H1 (cell line): ENCODE measurements at places on chromosomes 2 and 18. TPM values are rescaled to one million over a fixed set of nuclear protein-coding genes. Genes with fewer than 3 reads are reported as not detected.

The SLC9A2 gene
- 0.13 and 0.15 TPM in 2 replicates for total RNA-seq

The IL36A gene
- total RNA-seq, result not detected in 2 replicates

The RAB27B gene
- total RNA-seq, result 0.33 and 0.60 TPM in 2 replicates

The GAL3ST2 gene
- not detected in 2 replicates for total RNA-seq

The BOLL gene
- not detected in 2 replicates for total RNA-seq

The SKA1 gene
- 18.9 and 22.9 TPM in 2 replicates for total RNA-seq

The DNAH6 gene
- 0.31 and 0.43 TPM in 2 replicates for total RNA-seq

GRCh38 chr2:234983011-234983726, 31.4 kb downstream of the SH3BP4 start:
- DNase-seq, result no peak
- peaks cover 10% of the 10 kb centered on the region for H3K4me1 ChIP-seq
- H3K36me3 ChIP-seq, result peaks cover 2% of the 10 kb centered on the region; the same call in 1 of the 2 replicates
- no peak overlapping the region for H3K27ac ChIP-seq

GRCh38 chr2:168137510-168138180, 109.8 kb downstream of the STK39 start:
- H3K4me1 ChIP-seq, result peaks cover 5% of the 10 kb centered on the region
- no peaks in the 10 kb centered on the region for H3K27me3 ChIP-seq
- no peak overlapping the region for H3K4me3 ChIP-seq
- no peak overlapping the region for H3K27ac ChIP-seq
- H3K36me3 ChIP-seq, result no peaks in the 10 kb centered on the region; the same call in 1 of the 2 replicates
- DNase-seq, result no peak

GRCh38 chr2:101859604-101860003, 132.2 kb upstream of the IL1R2 start:
- H3K27ac ChIP-seq, result no peak overlapping the region
- H3K27me3 ChIP-seq, result no peaks in the 10 kb centered on the region
- H3K4me1 ChIP-seq, result no peaks in the 10 kb centered on the region
- H3K36me3 ChIP-seq, result peaks cover 8% of the 10 kb centered on the region
- DNase-seq, result no peak
- H3K4me3 ChIP-seq, result no peak overlapping the region

GRCh38 chr2:179165356-179166000, 99.2 kb downstream of the SESTD1 start:
- DNase-seq, result no peak
- no peak overlapping the region for H3K4me3 ChIP-seq
- H3K27ac ChIP-seq, result no peak overlapping the region
- peaks cover 3% of the 10 kb centered on the region for H3K4me1 ChIP-seq
- no peaks in the 10 kb centered on the region for H3K27me3 ChIP-seq

DNA sequence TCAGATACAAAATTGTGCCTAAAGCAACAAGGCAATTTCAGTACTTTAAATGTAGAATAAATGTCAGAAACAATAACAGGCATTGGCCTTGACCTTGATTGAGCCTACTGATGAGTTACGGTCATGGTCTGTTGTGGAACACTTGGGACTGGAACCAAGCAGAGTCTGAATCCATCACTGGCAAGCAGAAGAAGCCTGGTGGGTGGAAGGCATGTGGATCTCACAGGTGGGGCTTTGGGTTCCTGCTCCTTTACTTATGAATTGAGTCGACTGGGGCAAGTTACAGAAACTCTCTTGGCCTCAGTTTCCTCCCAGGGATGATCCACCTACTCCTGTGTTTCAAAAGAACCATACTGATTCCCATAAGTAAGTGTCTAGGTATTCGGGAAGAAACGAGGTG, 102.3 kb downstream of the KCNF1 start:
- DNase-seq, result no peak
- no peaks in the 10 kb centered on the region for H3K27me3 ChIP-seq
- H3K36me3 ChIP-seq, result no peaks in the 10 kb centered on the region
- no peak overlapping the region for H3K4me3 ChIP-seq
- no peaks in the 10 kb centered on the region for H3K4me1 ChIP-seq

DNA sequence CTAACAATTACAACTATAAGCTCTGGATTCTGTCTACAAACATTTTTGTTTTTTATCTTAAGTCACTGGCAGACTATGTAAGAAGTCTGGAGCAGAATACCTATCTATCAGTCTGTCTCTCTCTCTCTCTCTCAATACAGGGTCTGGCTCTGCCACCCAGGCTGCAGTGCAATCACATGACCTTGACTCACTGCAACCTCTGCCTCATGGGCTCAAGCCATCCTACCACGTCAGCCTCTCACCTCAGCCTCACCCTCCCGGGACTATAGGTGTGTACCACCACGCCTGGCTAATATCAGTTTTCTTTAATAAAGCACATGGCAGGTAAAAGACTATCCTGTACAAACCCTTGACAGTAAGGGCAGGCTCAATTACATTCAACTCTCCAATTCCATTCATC, 96.9 kb downstream of the OSBPL1A start:
- no peaks in the 10 kb centered on the region for H3K27me3 ChIP-seq
- DNase-seq, result no peak
- no peak overlapping the region for H3K27ac ChIP-seq

- H3K27me3 ChIP-seq, result no peaks in the 10 kb centered on the region
- no peak overlapping the region for H3K27ac ChIP-seq
- no peak overlapping the region for H3K4me3 ChIP-seq
- DNase-seq, result no peak
These were observed 1062.9 kb downstream of the DPP10 start for GRCh38 chr2:115505331-115505730.

- peaks cover 9% of the 10 kb centered on the region for H3K4me1 ChIP-seq
- H3K36me3 ChIP-seq, result no peaks in the 10 kb centered on the region
- no peaks in the 10 kb centered on the region for H3K27me3 ChIP-seq
- H3K27ac ChIP-seq, result no peak within 1 kb of the TSS
- DNase-seq, result no peak
These were observed at the start of gene TNS1 for GRCh38 chr2:218002845-218003180. TNS1 (minus strand) TSS chr2:218002995; CDS start chr2:218002872, 123 bp downstream.

DNA sequence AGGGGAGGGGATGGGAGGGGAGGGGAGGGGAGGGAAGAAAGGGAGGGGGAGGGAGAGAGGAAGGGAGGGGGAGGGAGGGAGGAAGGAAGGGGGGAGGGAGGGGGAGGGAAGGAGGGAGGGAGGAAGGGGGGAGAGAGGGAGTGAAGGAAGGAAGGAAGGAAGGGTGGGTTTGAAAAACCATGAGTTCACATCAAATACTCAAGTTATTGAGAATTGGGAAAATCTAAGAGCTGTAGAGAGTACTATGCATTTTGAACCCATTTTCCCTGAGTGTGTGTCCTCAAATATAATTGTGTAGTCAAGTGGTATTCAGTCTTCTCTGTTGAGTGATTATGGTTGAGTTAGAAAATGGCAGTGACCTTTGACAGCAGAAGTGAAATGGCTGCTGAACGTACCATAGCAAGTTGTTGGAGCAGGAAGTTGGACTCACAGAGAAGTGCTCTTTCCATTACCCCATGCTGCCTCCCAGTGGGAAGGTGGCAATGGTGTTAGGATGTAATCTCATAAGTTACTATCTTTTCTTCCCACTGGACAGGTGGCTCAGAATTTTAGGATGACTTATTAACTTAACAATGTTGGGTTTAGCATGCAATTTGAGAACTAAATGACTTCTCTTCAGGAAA, 214.6 kb downstream of the SETBP1 start:
- no peak overlapping the region for H3K27ac ChIP-seq
- DNase-seq, result no peak
- no peaks in the 10 kb centered on the region for H3K27me3 ChIP-seq
- H3K4me1 ChIP-seq, result no peaks in the 10 kb centered on the region
- peaks cover 2% of the 10 kb centered on the region; the same call in 1 of the 2 replicates for H3K36me3 ChIP-seq

GRCh38 chr18:79586436-79587225, 93.0 kb upstream of the CTDP1 start:
- H3K4me3 ChIP-seq, result no peak overlapping the region
- no peaks in the 10 kb centered on the region for H3K36me3 ChIP-seq
- H3K27ac ChIP-seq, result no peak overlapping the region

GRCh38 chr2:209661286-209661894, 110.2 kb upstream of the UNC80 start:
- H3K36me3 ChIP-seq, result no peaks in the 10 kb centered on the region
- peaks cover 7% of the 10 kb centered on the region for H3K4me1 ChIP-seq
- peak overlapping the region; percentile 26 for H3K4me3 ChIP-seq
- no peaks in the 10 kb centered on the region for H3K27me3 ChIP-seq
- peak; percentile 52 for DNase-seq

DNA sequence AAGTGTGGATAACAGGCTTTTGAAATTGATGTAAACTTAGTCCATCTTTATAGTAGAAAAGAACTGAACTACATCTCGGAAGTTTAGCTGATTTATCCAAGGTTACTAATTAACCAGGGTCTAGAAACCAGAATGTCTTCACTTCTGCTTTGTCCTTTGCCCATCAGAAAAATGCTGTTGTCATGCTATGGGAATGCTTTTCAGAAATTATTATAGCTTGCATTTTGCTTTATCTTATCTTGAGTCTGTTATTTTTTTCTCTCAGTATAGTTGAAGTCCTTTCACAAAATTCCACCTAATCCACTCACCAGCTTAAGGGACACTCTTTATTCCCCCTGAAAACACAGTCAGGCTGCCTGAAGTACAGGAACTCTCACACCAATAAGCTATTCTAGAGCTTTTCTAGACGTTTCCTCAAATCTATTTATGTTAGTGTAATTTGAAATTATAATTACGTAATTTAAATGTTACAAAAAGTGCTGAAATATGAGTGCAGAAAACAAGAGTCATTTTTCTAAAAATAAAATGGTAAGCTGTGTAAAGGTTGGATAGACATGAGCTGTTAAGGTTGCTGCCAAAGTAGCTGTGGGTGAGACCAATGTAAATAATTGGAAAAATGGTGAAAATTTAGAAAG, 456.3 kb downstream of the TGIF1 start:
- no peaks in the 10 kb centered on the region for H3K4me1 ChIP-seq
- H3K27me3 ChIP-seq, result no peaks in the 10 kb centered on the region
- no peak overlapping the region for H3K4me3 ChIP-seq
- H3K36me3 ChIP-seq, result no peaks in the 10 kb centered on the region
- no peak for DNase-seq

GRCh38 chr2:24722141-24722790, 70.9 kb downstream of the PTRHD1 start:
- no peaks in the 10 kb centered on the region for H3K27me3 ChIP-seq
- no peaks in the 10 kb centered on the region for H3K36me3 ChIP-seq
- no peak overlapping the region for H3K4me3 ChIP-seq
- H3K27ac ChIP-seq, result no peak overlapping the region
- H3K4me1 ChIP-seq, result no peaks in the 10 kb centered on the region

DNA sequence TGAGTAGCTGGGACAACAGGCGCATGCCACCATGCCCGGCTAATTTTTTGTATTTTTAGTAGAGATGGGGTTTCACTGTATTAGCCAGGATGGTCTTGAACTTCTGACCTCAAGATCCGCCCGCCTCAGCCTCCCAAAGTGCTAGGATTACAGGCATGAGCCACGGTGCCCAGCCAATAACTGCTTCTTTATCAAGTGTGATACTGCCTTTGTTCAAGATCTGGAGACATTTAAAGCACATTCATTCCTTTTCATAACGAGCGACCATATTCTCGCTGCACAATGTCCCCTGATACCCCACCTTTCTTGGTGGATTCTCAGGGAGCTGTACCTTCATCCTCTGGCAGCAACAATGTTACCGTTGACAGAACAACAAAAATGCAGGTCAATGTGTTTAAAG, 75.4 kb downstream of the PIEZO2 start:
- H3K4me1 ChIP-seq, result no peaks in the 10 kb centered on the region
- no peak overlapping the region for H3K27ac ChIP-seq
- H3K36me3 ChIP-seq, result no peaks in the 10 kb centered on the region
- H3K4me3 ChIP-seq, result no peak overlapping the region
- no peak for DNase-seq

DNA sequence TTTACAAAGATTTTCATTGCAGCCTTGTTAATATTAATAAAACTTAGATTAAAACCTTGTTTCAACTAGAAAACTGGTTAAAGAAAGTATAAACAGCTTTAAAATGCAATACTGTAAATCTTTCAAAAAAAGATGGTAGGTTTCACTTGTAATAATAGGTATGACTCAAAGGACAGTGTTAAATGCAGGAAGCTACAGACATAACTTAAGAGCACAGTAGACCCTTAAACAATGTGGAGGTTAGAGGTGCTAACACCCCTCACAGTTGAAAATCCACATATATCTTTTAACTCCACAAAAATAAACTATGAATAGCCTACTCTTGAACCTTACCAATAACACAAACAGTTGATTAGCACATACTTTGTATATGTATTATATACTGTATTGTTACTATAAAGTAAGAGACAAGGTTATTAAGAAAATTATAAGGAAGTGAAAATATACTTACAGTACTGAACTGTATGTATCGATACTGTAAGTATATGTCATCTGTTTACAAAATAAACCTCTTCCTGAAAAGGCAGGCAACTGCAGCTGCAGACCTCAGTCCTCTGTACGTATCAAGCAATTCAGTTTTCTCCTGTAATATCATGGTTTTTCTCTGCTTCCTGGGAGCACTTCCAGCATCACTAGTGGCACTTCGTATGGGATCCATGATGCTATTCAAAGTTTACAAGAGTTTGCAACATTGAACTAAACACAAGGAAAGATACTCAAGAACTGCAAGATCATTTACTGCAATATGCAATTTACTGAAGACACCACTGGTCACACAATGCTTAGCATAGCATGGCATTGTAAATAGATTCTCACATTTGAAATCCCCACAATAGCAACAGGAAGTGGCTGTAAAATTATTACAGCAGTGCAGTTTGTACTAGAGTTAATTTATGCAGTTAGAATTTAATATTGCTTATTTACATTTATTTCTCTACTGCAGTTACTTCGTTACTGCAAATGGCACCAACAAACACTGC, 610.5 kb upstream of the LRRTM4 start:
- no peak for DNase-seq
- H3K36me3 ChIP-seq, result no peaks in the 10 kb centered on the region
- H3K4me1 ChIP-seq, result no peaks in the 10 kb centered on the region

DNA sequence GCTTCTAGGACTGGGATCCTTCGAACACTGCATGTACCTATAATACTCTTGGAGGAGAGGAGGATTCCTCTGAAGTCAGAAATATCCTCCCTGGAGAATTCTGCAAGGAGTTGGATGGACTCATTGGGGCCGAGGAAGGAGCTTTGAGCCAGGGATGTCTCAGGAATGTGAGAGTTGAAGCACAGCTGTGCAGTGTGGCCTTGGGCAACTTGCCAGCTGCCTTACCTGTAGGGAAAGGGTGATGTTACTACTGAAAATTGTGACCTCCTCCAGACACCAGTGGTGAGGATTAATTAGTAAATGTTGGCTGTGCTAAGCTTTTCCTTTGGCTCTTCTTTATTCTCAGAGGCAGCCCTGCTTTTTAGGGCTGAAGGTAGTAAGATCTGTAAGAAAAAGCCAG, 41.4 kb downstream of the FMNL2 start:
- peaks cover 5% of the 10 kb centered on the region for H3K4me1 ChIP-seq
- H3K27ac ChIP-seq, result no peak overlapping the region
- no peaks in the 10 kb centered on the region for H3K27me3 ChIP-seq

GRCh38 chr2:70111752-70112591, 24.7 kb downstream of the PCBP1 start:
- no peaks in the 10 kb centered on the region for H3K27me3 ChIP-seq
- no peaks in the 10 kb centered on the region for H3K36me3 ChIP-seq
- no peak for DNase-seq
- H3K4me3 ChIP-seq, result no peak overlapping the region

- peaks cover 3% of the 10 kb centered on the region; the same call in 1 of the 2 replicates for H3K4me1 ChIP-seq
- H3K27me3 ChIP-seq, result no peaks in the 10 kb centered on the region
- DNase-seq, result no peak
- no peaks in the 10 kb centered on the region for H3K36me3 ChIP-seq
- H3K4me3 ChIP-seq, result no peak overlapping the region
These were observed 83.4 kb upstream of the SNTG2 start for GRCh38 chr2:867296-867695.
